ENCODE measurements at places on chromosomes 2 and 18.

DNA sequence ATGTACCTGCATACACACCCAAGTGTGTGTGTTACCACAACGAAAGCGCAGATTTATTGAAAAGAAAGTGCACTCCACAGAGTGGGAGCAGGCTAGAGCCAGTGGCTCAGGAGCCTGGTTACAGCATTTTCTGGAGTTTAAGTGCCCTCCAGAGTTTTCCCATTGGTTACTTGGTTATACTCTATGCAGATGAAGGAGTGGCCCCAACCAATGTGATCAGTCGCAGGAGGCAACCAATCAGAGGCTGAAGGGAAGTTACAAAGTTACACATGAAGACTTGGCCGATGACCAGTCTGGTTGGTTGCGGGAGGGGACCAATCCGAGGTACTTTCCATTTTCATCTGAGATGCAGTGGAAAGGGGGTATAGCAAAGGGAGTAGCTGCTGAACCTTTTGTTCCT, 13.5 kb upstream of the PRLH start:
- H3K4me3 ChIP-seq = no peak overlapping the region
- H3K4me1 ChIP-seq = peaks cover 10% of the 10 kb centered on the region
- H3K36me3 ChIP-seq = no peaks in the 10 kb centered on the region
- no peak for DNase-seq
- peaks cover 20% of the 10 kb centered on the region for H3K27me3 ChIP-seq

DNA sequence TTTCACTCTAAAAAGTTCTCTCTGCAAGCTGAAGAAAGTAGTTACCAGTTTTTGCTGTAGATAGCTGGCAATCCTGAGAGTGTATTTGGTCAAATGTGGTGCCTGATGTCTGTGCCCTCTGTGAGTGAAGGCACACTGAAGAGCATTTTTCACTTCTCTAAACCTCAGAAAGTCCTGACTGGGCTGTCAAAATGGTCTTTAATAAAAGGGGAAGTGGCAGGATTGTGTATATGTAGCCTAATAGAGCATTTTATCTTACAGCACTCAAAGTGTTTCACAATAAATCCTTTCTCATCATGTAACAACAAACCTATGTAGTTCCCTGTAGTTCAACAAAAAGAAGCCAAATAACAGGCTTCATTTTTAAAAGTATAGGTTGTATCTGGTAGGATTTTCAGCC, 1552.3 kb upstream of the SLC39A10 start:
- peak overlapping the region; percentile 28 for H3K27ac ChIP-seq
- no peaks in the 10 kb centered on the region for H3K27me3 ChIP-seq
- 0 out of 2 replicates have a peak overlapping the region, but pooled peaks have one; percentile 2 for H3K4me3 ChIP-seq
- peak; percentile 72 for DNase-seq

- no peaks in the 10 kb centered on the region for H3K36me3 ChIP-seq
- no peak for DNase-seq
- H3K27me3 ChIP-seq = no peaks in the 10 kb centered on the region
- H3K27ac ChIP-seq = no peak overlapping the region
- no peak overlapping the region for H3K4me3 ChIP-seq
These were observed 173.3 kb upstream of the ZEB2 start for GRCh38 chr2:144693179-144693578.

GRCh38 chr2:234765279-234765678, 186.5 kb upstream of the SH3BP4 start:
- H3K36me3 ChIP-seq = no peaks in the 10 kb centered on the region
- no peaks in the 10 kb centered on the region for H3K27me3 ChIP-seq
- H3K27ac ChIP-seq = no peak overlapping the region
- H3K4me1 ChIP-seq = no peaks in the 10 kb centered on the region

GRCh38 chr2:69585855-69586555, 57.5 kb downstream of the AAK1 start:
- no peaks in the 10 kb centered on the region for H3K27me3 ChIP-seq
- H3K36me3 ChIP-seq = no peaks in the 10 kb centered on the region
- no peak overlapping the region for H3K4me3 ChIP-seq
- H3K27ac ChIP-seq = no peak overlapping the region
- no peaks in the 10 kb centered on the region for H3K4me1 ChIP-seq

- no peak overlapping the region for H3K4me3 ChIP-seq
- peaks cover 22% of the 10 kb centered on the region for H3K4me1 ChIP-seq
- no peaks in the 10 kb centered on the region for H3K36me3 ChIP-seq
These were observed 5.9 kb downstream of the WIPF1 start for GRCh38 chr2:174591740-174592139.

DNA sequence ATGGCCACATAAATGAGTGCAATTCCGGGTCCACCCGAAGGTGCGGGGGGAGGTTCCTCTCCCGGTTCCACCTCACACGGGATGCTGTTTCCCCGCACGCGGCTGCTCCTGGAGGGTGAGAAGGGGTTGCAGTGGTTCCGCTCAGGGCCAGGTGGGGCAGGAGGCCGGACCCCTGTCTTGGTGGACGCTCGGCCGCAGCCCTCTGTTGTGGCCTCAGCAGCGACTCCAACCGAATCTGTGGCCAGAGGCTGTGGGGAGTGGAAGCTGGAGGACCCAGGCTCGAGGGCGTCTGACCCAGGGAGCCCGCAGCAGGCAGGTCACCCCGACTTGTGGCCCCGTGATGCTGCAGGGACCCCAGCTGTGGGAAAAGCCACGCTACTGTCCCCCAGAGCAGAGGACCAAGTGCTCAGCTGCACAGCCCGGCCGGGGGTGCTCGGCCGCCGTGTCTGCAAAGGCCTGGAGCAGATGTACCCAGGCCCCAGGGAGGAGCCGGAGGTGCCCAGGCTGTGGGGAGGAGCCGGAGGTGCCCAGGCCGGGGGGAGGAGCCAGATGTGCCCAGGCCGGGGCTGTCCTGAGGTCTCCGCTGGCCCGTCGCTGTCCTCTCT, 83.9 kb downstream of the RTP5 start:
- H3K27me3 ChIP-seq = no peaks in the 10 kb centered on the region
- no peak for DNase-seq
- no peak overlapping the region for H3K4me3 ChIP-seq
- no peak overlapping the region for H3K27ac ChIP-seq

DNA sequence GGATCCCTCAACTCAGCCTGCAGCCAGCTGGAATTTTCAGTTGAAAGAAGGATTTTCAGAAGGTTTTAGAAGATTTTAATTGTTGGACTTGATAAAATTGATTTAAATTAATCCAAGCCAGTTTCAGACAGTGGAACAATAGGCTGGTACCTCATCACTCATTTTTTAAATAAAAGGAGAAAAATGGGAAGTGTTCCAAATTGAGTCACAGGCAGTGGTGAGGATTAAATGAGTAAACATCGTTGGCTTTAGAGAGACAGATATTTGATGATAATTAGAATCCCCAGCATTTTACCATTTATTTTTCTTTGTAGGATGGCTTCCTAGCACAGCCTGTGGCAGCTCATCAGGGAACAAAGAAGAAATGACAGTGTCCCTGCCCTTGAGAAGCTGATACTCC, 7.4 kb downstream of the CXCR4 start:
- H3K4me1 ChIP-seq = peaks cover 31% of the 10 kb centered on the region
- DNase-seq = no peak
- peaks cover 19% of the 10 kb centered on the region for H3K36me3 ChIP-seq
- no peak overlapping the region for H3K27ac ChIP-seq

- no peaks in the 10 kb centered on the region for H3K27me3 ChIP-seq
- H3K27ac ChIP-seq = no peak overlapping the region
- DNase-seq = no peak
- no peak overlapping the region for H3K4me3 ChIP-seq
- no peaks in the 10 kb centered on the region for H3K4me1 ChIP-seq
These were observed 73.2 kb upstream of the LCLAT1 start for GRCh38 chr2:30373881-30374302.

DNA sequence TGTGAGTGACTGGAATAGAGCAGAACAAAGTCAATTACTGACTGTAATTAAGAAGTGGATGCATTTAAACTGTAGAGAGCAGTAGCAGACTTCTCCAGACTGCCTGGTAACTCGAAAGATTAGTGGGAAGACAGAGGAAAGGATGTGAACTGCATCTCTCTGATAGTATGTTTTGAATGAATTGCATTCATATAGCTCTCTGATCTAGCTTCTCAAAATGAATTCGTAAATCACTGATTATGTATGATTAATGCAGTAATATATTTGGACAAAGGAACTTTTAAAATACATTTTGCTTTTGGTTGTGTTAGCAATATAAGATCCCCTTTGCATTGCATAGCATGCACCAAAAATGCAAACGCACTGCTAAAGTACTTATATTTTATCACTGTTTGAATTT, 304.0 kb downstream of the ARHGAP15 start:
- no peak for DNase-seq
- H3K27ac ChIP-seq = no peak overlapping the region
- H3K27me3 ChIP-seq = no peaks in the 10 kb centered on the region
- H3K4me1 ChIP-seq = no peaks in the 10 kb centered on the region
- H3K36me3 ChIP-seq = no peaks in the 10 kb centered on the region

DNA sequence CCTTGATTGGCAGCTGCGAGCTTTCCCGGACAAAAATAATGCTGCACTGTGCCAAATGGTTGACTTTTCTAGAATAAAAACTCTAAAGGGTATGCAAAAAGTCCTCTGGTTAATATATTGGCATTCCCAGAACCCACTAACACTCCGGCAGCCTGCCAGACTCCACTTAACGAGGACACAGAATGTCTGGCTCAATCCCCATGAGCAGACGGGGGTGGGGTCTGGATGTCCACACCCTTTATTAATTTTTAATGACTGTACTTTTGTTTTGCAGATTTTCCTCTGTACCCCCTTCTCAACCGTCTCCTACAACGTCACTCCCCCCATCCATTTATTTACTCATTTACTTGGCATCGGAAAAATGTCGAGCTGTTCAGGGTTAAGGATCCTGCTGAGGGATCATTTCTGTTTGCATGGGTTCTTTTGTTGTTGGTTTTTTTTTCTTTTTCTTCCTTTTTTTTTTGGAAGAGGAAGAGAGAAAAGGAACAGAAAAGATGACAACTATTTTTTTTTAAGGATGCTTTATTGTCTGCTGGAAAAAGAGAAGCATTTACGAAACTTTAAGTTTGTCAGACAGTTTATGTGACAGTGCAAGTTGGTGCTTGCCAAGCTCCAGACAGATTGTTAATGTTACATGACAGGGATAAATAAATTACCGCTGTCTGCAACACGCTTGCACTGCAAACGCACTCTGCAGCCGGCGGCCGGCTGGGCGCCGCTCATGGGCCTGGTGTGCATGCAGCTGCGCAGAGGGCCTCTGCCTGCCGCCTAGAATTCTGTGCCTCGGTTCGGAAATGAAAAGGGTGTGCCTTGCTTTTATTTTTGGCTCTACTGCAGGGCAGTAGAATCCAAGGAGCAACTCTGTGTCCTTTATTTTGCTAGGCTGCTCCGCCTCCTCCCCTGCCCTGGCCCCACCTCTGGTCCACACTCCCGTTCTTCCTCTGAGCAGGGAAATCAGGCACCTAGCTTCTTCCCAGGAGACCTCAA, 3.6 kb downstream of the LDLRAD4 start:
- H3K27me3 ChIP-seq = peaks cover 13% of the 10 kb centered on the region
- no peak overlapping the region for H3K27ac ChIP-seq
- no peaks in the 10 kb centered on the region for H3K36me3 ChIP-seq
- no peaks in the 10 kb centered on the region for H3K4me1 ChIP-seq
